ENCODE measurements at places on chromosomes 5 and 9. TPM values are rescaled to one million over a fixed set of nuclear protein-coding genes. Genes with fewer than 3 reads are reported as not detected.

The PCDHA11 gene
- total RNA-seq = 0.96 TPM

The SLC46A2 gene
- not detected for total RNA-seq

The GNG10 gene
- 71.5 TPM for total RNA-seq

The MZB1 gene
- not detected for total RNA-seq

The FRRS1L gene
- 0.19 TPM for total RNA-seq

All from A549 treated with GW870086 at 1 μM for 4 hours (cell line).